ENCODE measurements at places on chromosomes 1 and 21. TPM values are rescaled to one million over a fixed set of nuclear protein-coding genes. Genes with fewer than 3 reads are reported as not detected.

LMX1A gene
- polyA plus RNA-seq, result not detected

CD160 gene
- not detected for polyA plus RNA-seq

CHRM3 gene
- 0.78 TPM for polyA plus RNA-seq

WNT3A gene
- not detected for polyA plus RNA-seq

INSRR gene
- polyA plus RNA-seq, result not detected

GMEB1 gene
- 6.6 TPM for polyA plus RNA-seq

- DNase-seq, result no peak
These were observed 14.3 kb upstream of the LPAR3 start for GRCh38 chr1:84907095-84907827.

- no peak for DNase-seq
These were observed 164.4 kb upstream of the PALMD start for GRCh38 chr1:99481391-99481996.

DNA sequence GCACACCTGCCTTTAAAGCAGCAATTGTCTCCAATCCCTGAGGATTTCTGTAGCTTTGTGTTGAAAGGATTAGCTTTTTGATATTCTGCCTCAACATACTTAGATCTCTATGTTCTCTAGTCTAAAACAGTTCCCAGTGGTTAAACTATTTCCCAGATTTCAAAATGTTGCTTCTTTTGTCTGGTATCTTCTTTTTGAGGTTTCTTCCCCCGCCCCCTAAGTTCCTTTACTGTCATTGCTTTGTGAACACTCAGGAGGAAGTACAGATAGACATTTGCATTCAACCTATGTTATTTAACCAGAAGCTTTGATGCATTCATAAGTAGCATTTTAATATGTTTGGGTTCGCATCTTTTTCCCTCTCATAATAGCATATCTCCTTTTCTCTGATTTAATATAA lies 33.5 kb downstream of the CYYR1 start:
- DNase-seq, result no peak

DNA sequence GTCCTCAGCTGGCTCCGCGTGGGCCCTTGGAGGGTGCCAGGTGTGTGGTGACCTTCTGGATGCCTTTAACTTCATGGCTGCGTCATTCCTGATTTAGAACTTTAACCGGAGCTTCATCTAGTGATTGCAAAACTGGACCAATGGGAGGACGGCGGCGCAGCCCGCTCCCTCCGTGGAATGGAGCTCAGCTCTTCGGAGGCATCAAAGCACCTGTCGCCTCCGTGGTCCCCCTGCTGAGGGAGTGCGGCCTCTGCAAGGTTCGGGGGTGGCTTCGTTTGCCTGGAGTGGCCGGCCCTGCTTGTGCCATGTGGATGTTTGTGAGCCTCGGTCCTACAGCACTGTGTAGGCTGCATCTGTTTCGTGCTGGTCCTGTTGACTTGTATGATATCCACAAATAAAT lies 14.2 kb downstream of the CSTB start:
- DNase-seq, result no peak

GRCh38 chr21:41582866-41583265 lies 74.9 kb upstream of the TMPRSS2 start:
- no peak for DNase-seq

GRCh38 chr1:228084325-228084724 lies 1.8 kb downstream of the ARF1 start:
- peak; percentile 34 for DNase-seq

DNA sequence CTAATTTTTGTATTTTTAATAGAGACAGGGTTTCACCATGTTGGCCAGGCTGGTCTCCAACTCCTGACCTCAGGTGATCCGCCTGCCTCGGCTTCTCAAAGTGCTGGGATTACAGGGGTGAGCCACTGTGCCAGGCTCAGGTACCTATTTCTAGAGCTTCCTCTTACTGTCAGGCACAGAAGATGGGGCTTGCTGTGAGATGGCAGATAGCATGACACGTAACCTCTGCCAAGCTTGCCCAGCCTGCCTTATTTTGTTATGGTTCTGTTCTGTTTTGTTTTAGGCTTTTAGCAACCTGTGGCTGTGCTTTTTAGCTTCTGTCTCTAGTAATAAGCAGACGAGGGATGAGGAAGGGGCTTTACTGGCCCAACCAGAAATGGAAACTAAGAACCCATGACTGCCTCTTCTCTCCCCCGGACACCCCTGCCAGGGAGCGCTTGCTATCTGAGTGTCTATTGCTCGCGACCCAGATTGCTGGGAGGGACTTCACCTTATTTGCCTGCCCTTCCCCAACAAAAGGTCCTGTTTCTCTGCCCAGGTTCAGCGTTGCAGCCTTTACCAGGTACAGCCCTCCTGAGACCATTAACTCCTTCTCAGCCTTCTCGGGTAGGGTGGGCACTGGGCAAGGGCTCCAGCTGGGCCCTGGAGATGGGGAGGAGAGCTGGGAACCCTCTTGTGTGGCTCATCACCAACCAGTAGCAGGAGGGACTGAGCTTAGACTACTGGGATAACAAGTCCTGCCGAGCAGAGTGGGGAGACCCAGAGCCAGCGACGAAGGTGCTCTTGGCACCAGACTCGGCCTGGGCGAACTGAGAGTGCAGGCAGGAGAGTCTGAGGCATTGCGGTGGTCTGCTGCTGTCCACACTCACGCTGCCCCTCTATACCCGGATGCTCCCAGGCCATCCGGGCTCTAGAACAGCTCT lies 13.5 kb upstream of the LGR6 start:
- no peak for DNase-seq

DNA sequence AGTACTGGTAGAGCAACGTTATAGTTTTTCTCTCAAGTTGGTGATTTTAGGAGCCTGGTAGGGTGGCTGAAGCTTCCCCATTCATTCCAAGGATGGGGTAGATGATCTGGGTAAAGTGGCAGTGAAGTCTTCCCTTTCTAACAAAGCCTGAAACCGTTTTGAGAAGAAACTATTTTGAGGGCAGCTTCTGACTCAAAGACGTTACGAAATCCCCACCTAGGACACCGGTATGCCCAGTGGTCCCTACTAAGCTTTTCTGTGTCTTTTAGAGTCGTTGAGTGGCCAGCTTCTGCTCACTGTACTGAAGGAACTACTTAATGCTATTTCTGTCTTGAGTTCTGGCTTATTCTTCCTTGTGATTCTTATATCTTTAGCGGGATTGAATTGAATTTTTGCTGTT lies 1.4 kb downstream of the WDTC1 start:
- DNase-seq, result no peak

DNA sequence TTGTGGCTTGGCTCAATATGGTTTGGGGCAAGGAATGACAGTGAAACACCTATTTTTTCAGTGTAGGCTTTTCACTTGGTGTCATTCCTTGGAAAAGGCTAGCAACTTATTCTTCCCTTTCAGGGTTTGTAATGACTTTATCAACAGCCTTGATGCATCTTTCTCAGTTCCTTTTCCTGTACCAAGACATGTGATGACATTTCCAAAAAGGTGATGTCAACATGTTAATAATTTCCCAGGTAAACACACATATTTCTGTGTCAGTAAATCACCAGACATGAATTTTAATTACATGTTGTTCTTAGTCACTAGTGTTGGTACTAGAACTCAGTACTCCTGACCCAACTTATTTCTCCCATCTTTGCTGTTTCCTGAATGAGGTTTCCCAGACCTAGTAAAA lies 37.8 kb upstream of the RRP15 start:
- DNase-seq, result no peak

DNA sequence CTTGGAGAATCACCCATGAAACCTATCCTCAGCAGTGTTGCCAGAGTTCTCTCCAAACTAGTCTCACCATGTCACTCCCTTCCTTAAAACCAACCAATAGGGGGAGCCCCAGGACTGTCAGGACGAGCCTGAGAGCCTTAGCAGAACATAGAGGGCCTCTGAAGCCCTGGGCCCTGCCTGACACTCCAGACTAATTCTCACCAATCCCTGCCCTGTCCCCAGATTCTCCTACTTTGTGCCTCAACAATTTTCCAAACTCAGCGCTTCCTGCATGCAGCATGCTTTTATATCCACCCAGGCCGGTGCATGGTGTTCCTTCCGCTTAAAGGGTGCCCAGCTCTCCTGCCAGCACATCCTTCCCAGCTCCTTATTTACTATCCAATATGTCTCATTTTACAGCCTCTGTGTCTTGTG lies 42.7 kb downstream of the HSD3B1 start:
- DNase-seq, result no peak

GRCh38 chr1:40247655-40248054 lies at the start of gene TMCO2:
Gene TMCO2, plus strand, starts transcription at chr1:40247937. Its CDS starts 57 bp downstream, at chr1:40247994.
- no peak for DNase-seq

GRCh38 chr1:236363237-236363636 lies 30.8 kb upstream of the EDARADD start:
- no peak for DNase-seq
